SK-N-DZ (cell line): ENCODE measurements at places on chromosomes 12 and 14.

DNA sequence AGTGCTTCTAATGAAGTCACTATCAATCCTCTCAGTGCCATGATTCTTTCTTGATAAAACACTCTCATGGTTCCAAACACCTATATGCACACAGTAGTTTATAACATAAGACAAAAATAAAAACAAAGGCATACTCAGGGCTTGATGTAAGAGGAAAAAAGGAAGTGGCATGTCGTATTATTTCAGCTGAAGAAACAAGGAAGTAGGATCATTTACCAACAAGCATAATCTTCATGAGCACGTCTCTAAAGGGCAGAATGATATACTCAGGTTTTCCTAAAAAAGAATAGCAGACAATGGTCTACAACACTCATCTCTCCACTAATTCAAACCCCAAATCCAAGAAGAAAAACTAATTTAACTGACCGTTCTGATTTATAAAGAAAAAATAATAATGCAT, 33.9 kb downstream of the NUMB start:
- no peak for DNase-seq

DNA sequence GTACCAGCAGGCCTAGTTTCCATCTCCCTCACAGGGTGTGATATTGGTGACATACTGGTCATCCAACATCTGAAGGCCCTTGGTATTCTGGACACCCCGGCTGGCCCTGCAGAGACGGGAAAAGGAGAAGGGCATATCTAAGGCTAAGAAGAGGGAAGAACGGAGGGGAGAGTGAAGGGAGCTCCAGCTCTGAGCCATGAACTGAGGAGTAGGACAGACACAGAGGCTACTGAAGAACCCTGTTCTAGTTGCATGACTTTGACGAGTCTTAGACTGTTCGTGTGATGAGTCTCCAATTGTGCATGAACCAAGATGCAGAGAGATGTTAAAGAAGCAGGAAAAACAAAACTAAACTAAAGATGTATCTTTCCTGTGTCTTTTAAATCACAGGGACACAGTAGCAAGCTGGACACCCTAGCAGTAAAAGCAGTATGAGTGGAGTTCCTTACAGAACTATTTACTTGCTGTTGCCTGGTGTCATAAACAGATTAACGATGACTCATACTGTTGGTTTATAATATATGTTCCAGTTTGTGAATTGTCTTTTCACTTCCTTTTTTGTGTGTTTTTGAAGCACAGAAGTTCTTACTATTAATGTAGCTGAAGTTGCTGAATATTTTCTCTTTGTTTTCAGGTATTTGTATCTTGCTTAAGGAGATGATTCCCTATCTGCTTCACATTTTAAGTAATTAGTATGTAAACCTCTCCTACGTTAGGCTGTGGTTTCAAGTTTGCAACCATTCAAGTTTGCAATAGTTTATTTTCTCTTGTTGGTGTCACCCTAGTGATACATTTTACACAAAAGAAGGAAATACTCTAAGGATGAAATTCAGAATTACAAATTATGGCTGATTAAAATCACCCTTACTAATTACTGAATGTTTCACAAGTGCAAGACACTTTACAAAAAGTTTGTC, 15.7 kb downstream of the FAR2 start:
- DNase-seq: no peak

GRCh38 chr14:66708267-66708666, 200.3 kb downstream of the GPHN start:
- DNase-seq: no peak

- no peak for DNase-seq
These were observed 47.7 kb downstream of the CYP46A1 start for GRCh38 chr14:99731547-99732435.

GRCh38 chr12:40907115-40907527, 214.9 kb downstream of the CNTN1 start:
- DNase-seq: no peak
